ENCODE measurements at places on chromosomes 3 and 15.

- no peak for DNase-seq
Observed at GRCh38 chr3:128824132-128824850, 55.1 kb upstream of the ACAD9 start.

- no peak for DNase-seq
Observed at GRCh38 chr15:66178531-66178910, 75.0 kb downstream of the MEGF11 start.

GRCh38 chr3:150783920-150784746 lies 21.2 kb upstream of the SIAH2 start:
- no peak for DNase-seq

DNA sequence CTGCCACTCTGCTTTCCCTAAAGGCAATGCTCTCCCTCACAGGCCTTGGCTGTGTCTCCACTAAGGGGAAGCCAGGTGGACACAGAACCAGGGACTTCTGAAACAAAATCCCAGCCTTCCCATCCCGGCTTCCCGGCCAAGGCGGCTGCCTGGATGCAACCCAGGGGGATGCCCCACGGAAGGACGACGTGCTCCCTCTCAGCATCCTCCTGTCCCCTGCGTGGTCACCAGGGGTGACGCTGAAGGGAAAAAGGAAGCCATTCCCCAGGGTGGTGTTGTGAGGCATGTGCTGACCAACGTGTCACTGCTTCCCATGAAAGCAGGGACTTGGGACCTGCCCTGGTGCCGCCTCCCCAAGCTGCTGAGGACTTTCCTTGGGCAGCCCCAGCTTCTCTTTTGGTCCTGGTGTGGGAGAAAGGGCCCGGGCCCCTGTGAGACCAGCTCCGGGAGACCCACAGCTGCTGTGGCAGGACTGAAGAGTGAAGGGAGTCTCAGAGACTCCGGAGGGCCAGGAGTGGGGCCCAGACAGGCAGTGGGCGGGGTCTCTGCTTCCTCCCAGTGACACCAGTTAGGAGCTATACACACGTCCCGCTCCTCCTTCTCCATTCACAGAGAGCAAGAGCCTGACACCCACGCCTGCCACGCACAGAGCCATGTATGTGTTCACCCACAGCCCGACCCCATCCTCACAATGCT lies 139.2 kb downstream of the NUP210 start:
- DNase-seq = no peak

DNA sequence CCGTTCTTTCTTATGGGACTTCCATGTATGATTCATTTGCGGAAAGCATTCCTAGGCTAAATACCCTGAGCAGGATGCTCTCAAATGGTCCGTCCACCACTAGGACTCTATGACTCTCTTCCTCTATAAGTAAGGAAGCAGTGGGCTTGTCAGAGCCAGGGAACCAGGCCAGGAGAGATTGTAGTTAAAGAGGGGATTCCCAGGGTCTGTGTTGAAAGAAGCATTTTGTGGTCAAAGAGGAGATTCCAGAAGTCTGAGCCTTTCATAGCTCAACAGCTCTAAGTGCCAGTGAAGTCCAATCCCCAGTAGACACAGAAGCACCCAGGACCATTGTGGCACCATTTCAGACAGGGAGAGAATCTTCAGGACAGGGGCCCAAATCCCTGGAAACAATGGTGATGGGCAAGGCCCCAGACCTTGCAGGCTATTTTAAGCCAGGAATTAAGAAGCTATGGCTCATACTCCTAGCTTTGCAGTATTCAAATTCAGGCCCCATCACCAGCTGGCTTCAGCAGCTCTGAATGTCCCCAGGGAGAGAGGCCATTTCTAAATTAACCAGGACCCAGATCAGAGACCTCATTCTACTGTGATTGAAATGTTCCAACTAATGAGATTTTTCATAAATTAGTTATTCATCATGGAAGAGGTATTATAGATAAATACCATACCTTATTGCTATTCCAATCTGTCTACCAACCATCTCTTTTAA lies 81.7 kb downstream of the CD47 start:
- DNase-seq = peak; percentile 63

GRCh38 chr15:68204776-68205557 lies at the start of gene CALML4:
TSS of gene CALML4 (minus strand) at chr15:68205332. CDS start at chr15:68205247, 85 bp downstream.
- no peak for DNase-seq

GRCh38 chr3:156838035-156838434 lies 11.9 kb downstream of the LEKR1 start:
- DNase-seq = no peak

DNA sequence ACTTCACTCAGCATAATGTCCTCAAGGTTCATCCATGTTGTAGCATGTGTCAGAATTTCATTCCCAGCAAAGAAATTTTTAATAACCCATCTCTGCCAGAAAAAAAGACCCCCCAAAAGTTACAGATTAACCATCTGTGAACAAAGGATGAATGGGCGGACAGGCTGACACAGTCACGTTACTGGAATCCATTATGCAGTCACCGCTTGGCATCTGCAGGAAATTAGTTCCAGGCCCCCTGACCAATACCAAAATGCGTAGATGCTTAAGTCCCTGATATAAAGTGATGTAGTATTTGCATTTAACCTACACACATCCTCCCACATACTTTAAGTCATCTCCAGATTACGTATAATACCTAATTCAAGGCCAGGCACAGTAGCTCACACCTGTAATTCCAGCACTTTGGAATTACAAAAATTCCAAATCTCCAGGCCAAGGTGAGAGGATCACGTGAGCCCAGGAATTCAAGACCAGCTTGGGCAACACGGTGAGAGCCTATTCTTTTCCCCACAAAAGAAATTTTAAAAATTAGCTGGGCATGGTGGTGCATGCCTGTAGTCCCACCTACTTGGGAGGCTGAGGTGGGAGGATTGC lies 1.5 kb upstream of the SLC12A8 start:
- DNase-seq = no peak

DNA sequence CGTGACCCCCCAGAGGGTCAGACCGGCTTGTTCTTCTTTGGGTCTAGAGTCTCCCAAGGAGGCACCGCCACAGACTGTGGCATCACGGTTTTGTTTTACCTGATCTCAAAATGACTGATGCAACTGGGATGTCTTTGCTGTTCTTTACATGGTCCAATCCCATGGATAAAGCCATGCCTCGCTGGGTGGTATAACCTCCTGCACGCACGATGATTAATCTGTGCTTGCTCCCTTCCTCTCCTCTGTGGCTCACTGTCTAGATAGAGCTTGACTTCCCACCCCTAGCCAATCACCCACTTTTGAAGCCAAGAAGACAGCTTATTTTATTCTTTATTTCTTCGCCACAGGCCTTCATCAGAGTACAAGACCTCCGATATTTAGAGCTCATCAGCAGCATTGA lies 36.6 kb upstream of the RHO start:
- DNase-seq = no peak

GRCh38 chr3:184524981-184525336 lies 36.6 kb upstream of the EPHB3 start:
- no peak for DNase-seq

DNA sequence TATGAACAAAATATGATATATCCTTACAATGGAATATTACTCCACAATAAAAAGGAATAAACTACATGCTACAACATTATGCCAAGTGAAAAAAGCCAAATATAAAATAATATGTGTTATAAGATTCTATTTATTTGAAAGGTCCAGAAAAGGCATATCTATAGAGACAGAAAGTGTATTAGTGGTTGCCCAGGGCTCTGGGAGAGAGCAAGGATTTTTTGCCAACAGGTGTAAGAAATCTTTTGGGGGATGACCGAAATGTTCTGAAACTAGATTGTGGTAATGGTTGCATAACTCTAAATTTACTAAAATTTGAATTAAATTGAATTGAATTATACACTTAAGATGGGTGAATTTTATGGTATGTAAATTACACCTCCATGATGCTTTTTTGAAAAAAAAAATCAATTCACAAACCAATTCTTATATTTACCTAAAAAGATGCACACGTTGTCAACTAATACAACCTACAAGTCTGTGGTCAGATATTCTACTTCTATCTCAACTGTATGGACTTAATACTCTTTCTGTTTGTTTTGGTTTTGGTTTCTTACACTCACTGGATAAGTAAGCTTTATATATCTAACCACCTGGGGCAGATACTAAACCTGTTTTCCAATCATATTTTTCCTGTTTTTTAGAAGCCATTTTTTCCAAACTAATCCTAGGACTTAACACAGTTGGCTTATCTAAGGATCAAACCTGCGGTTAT lies 75.8 kb downstream of the FBN1 start:
- DNase-seq = no peak

DNA sequence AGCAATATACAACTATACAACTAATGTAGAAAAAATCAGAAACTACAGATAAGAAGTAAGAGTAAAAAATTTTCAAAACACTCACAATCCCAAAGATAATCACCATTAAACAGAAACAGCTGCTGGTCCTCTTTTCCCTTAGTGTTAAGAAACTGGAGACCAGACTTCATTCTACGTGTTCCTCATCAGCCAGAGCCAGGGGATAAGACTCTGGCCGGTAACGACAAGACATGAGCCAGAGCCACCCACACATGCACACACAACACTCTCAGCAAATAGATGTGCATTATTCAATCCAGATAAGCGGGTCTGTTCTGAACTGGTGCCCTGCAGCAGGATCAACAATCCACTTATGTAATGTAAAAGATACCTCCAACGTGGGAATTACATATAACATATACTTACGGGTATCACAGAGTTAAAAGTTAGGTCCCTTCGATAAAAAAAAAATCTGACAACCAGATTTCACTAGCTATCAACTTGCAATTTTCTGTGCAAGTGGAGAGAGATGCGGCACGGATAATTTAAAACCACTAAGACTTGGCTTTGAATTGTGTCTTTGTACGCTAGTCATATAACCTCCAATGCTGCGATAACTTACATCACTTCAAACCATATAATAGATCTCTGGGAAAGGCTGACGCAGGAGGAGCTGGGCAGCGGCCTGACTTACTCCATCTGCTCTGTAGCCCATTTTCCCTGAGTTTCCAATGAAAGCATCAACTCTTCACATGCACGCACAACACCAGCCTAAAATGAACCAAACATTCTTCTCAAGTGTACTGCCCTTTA lies 17.8 kb downstream of the PRICKLE2 start:
- no peak for DNase-seq

GRCh38 chr3:127700406-127700805 lies 27.7 kb downstream of the ABTB1 start:
- no peak for DNase-seq

DNA sequence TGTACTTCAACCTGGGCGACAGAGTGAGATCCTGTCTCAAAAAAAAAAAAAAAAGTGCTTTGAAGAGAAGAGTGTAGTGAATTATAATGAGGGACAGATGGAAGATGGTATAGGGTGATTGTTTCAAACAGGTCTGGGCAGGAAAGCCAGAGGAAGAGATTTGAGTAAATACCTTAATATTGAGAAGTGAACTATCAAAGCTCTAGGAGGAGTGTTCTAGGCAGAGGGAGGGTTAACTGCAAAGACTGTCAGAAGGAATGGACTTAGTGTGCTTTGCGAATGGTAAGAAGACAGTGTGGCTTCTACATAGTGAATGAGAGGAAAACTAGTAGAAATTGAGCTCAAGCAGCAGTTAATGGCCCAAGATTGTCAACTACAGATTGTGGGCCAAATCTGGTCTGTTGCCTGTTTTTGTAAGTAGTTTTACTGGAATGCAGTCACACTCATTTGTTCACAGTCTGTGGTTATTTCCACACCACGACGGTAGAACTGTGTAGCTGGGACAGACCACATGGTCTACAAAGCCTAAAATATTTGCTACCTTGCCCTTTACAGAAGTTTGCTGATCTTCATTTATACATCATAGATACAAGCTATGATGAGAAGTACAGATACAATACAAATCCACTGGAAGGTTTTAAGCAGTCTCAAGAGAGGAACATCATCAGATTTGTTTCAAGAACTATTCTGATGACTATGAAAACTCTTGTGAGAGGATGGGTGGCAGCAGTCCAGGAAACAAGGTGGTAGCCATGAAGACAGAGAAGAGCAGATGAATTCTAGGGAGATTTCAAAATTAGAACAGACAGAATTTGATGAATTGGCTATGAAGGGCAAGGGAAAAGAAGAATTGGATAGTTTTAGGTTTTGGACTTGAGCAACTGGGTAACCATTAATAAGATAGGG lies 16.5 kb upstream of the USP50 start:
- DNase-seq = no peak

DNA sequence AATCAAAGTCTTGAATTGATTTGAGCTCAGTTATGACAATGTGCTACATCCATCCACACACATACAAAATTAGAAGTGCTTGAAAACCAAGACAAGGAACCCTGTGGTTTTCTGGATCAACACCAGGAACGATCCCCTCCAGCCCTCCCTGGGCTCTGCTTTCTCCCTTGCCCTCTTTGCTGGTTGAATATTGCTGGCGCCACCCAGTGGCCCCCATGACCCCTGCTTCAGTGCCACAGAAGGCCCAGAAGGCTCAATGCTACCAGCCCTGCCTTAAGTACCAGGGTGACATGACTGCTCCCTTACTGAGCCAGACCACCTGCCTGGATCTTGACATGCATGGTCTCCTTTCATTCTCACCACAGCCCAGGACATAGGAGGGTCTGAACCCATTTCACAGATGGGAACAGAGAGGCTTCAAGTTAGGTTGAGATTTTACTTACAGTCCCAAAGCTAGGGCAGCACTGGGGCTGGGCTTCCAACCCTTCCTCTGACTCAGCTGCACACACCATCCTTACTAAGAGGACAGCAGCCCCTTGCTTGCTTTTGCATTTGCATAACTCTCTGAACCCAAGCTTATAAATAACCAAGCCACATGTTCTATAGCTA lies 15.0 kb downstream of the IL12A start:
- DNase-seq = no peak

- peak; percentile 9 for DNase-seq
Observed at GRCh38 chr3:41362638-41363559, 163.6 kb downstream of the CTNNB1 start.

- DNase-seq = no peak
Observed at GRCh38 chr15:62935300-62936081, 107.1 kb upstream of the TPM1 start.

- DNase-seq = no peak
Observed at GRCh38 chr3:52176180-52176752, 21.7 kb upstream of the ALAS1 start.

- DNase-seq = no peak
Observed at GRCh38 chr3:190169243-190169642, 48.5 kb upstream of the P3H2 start.

- no peak for DNase-seq
Observed at GRCh38 chr15:22808761-22809280, 22.4 kb downstream of the NIPA1 start.

DNA sequence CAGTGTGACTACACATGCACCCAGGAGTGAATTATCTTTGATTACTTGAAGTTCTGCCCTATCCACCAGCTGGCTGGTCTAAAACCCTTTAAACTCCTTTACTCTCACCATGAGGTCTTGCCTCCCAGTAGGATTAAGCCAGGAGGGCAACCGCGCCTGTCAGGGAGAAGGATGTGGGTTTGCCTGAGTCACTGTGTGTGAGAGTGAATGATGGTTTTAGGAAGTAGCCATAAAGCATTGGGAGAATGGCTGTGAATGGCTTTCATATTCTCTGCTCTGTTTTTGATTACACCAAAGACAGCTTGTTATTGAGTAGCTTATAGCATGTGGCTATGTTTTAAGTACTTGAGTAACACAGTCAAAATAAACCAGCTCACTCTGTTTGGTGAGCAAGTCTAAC lies 637.7 kb upstream of the TBL1XR1 start:
- DNase-seq = peak; percentile 58

All from T1000 (cell line).